Activated T-cell treated with anti-CD3 and anti-CD28 coated beads, Interleukin-2, amount 50 U/mL, for 72 hours (primary cell): ENCODE measurements at places on chromosomes 2 and 18.
A peak's percentile ranks its signal among the peaks of the same experiment; 100 is the strongest.

- no peak for DNase-seq
Observed at GRCh38 chr18:44541159-44541558, 139.5 kb upstream of the SETBP1 start.

DNA sequence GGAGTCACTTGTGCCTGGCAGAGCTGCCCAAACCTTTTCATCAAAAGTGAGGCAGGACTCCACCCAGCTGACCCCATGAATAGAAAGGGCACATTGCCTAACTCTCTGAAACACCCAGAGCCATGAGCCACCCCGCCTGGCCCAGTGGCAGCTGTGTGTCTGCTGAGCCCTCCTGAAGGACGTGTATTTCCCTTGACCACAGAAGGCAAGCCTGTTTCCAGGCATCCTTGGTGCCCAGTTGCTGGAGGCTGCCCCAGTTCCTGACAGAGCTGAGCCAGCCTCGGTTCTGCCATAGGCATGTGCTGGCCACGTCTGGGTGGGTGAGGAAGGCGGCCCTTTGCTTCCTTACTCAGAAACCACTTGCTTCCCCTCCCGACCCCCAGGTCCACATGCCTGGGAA lies 124.7 kb upstream of the GLI2 start:
- DNase-seq: no peak

DNA sequence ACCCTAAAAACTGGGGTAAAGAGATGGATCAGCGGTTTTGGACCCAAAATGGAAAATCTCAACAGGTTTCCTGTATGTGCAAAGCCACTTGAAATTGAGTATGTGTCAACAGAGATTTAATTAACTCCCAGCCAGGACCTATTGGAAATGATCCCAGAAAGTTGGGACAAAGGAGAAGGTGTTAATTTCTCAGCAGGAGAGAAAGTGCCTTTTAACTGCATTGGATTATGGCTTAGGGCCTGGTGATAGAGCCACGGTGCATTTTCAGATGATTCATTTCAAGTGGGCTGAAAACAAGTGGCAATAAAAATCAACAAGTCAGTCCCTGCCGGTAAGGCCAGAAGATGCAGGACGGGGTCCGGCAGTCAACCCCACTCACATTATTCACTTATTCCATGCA lies 80.2 kb upstream of the BCL11A start:
- DNase-seq: no peak

DNA sequence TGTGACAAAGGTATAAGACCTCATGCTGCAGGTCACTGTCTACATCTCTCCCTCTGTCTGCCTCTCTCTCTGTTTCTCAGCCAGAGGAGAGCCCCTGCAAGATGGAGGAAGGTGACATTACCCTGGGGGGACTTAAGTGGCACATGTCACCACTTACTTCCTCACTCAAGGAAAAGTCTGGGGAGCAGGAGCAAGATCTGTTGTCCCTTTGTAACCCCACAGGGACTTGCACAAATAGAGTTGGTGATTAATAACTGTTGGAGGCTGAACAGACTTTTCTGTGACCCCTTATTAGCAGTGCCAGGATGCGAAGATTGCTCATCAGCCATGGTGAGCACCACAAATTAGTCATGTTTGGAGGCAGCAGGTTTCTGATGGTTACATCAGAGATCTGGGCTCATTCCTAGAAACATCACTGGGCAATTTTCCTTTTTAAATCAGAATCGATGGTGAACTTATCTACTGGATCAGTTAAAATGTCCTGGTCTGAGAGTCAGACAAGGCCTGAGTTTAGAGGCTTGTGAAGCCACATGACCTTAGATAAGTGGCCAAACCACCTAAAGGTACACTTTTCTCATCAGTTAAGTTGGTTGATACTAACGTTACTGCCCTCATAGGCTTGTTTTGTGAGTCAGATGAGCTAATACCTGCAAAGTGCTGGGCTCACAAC lies 81.2 kb upstream of the LTBP1 start:
- DNase-seq: peak; percentile 34
